ENCODE measurements at places on chromosomes 6 and 20.

- no peak for DNase-seq
Measured at GRCh38 chr6:25942561-25943147, 12.2 kb upstream of the SLC17A2 start.

DNA sequence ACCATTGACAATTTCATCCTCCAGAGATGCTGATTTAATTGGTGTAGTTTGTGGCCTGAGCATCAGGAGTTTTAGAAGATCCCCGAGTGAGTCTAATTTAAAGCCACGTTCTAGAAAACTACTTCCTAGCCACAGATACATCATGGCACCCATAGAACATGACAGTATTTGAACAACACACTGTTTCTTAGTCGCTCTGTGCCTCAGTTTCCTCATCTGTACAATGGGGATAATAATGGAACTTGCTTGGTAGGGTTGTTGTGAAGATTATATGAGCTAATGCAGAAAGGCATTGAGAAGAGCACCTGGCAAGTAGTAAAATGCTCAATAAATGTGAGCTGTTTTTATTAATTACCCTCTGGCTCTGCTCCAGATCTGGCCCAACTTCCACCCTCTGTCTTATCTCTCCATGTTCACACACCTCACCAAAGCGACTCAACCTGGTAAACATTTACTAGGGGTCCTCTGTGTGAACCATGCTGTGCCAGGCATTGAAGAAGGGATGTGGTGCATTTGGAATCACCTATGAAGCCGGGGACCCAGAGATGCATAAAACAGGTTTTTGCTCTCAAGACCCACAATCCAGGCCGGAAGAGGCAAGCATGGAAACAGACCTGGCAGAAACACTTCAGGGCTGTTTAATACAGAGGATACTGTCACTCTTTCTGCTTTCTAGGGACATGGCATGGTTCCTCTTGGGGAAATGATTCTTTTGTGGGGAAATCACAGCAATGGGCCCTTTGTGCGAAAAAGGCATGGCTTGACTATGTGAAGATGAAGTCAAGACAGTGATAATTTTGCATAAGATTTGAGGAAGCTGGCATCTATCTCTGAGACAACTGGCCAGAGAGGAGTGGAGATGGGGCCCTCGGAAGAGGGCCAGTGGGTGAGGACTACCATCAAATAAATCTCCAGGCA lies 16.2 kb upstream of the MRPS18A start:
- DNase-seq: peak; percentile 44

GRCh38 chr6:33958526-33959328 lies 154.9 kb upstream of the MLN start:
- DNase-seq: no peak

DNA sequence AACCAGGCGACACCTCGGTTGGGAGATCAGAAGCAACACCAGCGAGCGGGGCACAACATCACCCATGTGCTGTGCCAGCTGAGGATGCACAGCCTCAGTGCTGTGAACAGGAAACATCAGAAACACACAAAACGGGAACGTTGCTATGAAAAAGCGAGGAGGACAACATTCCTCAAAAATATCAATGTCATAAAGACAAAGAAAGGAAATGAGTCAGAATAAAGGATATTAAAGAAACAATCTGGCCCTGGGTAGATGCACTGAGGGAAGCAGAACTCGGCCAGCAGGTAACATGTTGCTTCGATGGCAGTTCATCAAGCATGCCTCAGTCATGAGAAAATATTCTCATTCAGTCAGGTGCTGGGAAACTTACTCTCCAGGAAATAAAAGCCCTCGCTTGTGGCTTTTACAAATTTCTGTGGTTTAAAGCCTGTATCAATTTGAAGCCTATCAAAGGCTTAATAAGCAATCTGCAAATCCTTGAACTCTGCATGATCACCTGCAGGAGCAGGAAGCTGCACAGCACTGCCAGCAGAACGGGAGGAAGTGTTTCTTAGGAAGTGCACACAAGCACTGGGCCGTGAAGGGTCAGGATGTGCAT lies 77.5 kb downstream of the GINS1 start:
- no peak for DNase-seq

DNA sequence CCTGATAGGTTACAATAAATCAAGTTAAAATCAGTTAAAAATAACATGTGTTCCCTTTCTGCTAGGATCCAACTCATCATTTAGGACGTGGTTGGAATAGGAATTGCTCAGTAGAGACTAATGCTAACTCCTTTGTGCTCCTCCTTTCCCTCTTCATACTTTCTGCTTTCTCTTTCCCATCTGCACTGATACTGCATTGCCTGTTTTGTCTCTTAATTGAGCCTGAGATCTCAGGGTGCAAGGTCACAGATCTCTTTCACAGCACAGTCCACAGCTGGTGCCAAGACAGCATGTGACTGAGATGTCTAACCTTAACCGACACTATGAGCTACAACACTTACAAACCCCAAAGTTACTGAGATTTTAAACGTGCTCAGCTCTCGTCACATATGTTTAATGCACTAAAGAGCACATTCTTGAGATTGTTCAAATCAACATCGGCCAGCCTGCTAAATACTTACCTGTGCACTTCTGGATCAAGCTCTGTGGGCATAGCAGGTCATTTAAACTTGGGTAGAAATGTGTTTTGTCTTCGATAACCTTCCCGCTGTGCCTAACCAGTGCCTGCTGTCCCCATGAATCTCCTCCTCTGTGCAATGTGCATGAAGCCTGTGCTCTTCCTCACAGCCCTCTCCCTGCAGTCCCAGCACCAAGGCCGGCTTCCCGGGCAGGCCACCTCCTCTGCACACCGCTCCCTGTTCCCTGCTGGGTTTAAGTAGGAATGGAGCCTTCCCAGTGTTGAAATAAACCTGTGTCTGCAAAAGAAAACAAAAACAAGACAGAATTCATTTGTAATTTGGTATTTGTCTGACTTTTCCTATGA lies 39.6 kb upstream of the AFDN start:
- no peak for DNase-seq

DNA sequence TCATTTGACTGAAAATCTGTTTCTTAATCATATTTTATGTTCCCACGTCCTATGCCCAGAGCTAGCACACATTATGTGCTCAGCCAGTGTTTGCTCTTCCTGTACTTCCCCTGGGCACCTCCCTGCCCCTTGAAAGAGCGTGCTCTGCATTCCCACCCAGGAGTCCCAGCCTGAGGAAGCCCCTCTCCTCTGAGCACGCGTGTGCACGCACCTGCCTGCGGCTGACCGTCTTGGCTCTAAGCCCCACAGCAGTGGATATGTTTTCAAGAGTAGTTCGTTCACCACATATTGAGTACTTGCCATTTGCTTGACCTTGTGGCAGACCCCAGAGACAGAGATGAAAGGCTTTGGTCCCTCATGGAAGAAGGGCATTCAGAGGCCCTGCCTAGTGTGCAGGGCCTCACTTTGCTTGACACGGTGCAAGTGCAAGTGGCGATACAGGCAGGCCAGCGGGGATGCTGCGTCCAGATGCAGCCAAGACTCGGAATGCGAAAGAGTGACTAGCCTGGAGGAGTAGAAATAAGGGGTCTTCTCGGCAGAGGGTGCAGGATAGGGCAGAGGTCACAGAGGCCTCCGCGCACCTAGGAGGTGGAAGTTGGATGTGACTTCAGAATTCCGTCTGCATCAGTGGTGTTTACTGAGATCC lies 14.1 kb downstream of the SYNDIG1 start:
- no peak for DNase-seq

- DNase-seq: no peak
Measured at GRCh38 chr6:77332915-77333623, 130.2 kb downstream of the HTR1B start.

DNA sequence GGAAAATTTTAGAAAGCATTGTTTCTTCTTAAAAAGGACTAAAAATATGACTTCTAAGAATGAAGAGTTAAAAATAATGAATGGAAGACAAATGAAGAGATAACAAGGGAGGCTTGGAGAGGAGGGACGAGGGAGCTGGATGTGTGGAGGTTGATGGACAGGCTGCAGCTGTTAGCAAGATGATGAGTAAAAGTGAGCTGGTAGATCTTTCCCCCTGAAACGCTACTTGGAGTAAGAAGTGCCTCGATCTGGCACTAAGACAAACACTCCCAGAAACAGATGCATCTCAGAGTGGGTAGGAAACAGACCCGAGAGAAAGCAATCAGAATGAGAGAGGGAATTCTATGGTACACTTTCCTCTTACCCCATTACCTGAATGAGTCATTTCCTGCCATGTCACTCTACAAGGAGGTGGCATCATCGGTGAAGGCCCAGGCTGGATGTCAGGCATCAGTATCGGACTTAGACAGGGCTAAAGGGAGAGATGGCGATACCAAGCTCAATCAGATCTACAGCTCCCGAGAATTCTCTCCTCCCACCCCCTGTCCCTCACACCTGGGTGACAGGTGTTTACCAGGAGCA lies 154.1 kb upstream of the BMP2 start:
- DNase-seq: no peak

- no peak for DNase-seq
Measured at GRCh38 chr6:47743744-47744143, 38.1 kb upstream of the OPN5 start.

DNA sequence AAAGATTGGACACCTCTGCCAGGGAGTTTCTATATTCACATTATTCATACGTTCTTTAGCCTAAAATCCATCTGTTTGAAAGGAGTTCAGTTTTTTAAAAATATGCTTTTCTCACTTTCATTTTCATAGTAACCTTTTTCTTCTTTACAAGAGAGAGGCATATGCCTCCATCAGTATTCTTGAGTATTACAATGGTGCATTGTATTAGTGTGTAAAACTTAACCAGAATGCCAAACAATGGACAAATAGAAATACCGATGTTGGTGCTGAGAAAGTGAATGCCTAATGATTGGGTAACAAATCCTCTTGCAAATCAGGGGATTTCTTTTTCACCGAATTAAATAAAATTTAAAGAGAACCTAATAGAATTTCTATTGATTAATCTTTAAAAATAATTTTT lies 163.2 kb upstream of the LAMA2 start:
- DNase-seq: no peak

- DNase-seq: no peak
Measured at GRCh38 chr20:38892091-38892981, 33.9 kb upstream of the FAM83D start.

DNA sequence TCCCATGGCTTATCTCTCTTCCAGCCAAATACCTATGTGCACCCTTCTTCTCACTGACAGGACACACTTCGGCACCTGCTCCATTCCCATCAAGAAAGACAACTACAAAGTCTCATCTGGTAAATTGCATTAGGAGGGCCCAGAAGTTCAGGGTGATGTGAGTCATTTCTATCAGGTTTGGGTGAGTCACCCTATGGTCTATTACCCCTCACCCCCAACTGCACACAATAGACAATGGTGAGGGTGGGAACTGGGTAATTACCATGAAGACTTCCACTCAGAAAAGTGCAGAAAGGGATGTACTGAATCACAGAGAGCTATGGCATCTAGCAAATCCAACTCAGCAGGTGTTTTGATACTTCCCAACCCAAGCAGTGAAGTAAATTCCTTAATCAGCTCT lies 54.8 kb downstream of the OPN5 start:
- no peak for DNase-seq

DNA sequence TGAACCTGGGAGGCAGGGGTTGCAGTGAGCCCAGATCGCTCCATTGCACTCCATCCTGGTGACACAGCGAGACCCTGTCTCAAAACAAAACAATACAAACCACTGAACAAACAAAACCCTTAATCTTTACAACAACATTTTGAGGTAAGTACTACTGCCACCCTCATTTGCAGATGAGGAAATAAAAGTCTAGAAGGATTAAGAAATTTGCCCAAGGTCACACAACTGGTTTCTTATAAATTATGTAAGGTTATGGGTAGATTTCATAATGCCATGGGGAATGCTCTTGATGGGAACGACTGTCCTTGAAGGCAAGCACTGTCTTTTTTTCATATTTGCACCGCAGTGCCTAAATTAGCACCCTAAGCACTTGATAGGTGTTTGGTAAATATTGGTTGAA lies 13.8 kb upstream of the B4GALT5 start:
- DNase-seq: no peak

- DNase-seq: peak; percentile 14
Measured at GRCh38 chr20:43243672-43244269, 54.1 kb upstream of the PTPRT start.

GRCh38 chr6:45991189-45991588 lies 24.5 kb downstream of the CLIC5 start:
- no peak for DNase-seq

- DNase-seq: no peak
Measured at GRCh38 chr20:34037767-34038166, 44.1 kb downstream of the RALY start.

Data from body of pancreas (tissue), 4 donors.